ENCODE measurements at places on chromosomes 7 and 10.

GRCh38 chr10:36573246-36573645, 552.2 kb upstream of the ANKRD30A start:
- no peak for DNase-seq

DNA sequence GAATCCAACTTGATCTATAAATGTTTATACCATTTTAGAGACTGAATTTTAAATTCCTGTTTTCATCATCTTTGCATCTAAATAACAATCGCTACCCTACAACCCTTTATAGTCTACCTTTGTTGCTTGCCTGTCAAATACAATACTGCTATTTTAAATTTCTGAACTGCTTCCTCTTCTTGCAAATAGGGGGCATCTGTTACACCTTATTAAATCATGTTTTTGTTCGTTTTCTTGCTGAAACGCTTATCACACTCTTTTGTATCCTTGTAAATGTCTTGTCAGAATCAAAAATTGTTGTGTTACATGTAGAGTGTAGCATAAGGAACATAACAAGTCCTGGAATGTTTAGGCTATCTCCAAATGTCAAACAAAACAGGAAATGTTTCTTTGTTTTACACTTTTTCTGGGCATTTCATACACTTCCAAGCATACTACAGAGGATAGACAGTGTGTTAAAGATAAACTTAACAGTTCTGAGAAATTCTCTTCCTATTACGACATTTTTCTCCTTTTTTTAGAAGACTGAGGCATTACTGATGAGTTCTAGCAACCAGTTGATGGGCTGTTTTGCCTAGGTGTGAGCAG, 281.3 kb downstream of the GPR158 start:
- DNase-seq: no peak

GRCh38 chr10:4018054-4018511, 233.1 kb upstream of the KLF6 start:
- no peak for DNase-seq

GRCh38 chr7:103149808-103150180, 895 bp upstream of the NAPEPLD start:
- DNase-seq: no peak

DNA sequence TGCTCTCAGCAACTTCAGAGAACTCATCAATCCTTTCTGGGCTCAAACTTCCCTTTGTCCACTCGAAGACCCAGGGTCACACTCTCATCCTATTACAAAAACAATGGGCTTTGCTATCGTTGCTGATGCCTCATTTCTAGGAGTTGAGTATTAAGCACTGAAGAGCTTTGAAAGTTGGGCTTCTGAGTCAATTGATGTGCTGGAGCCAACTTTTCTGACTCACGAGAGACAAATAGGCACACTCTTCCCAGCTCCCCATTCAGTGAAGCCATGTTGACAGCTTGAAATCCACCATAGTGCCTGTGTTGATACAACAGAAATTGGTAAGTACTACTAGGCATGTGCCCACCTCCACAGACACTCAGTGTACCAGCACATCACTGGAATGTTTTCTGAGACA, 97.5 kb upstream of the PRSS58 start:
- DNase-seq: no peak

DNA sequence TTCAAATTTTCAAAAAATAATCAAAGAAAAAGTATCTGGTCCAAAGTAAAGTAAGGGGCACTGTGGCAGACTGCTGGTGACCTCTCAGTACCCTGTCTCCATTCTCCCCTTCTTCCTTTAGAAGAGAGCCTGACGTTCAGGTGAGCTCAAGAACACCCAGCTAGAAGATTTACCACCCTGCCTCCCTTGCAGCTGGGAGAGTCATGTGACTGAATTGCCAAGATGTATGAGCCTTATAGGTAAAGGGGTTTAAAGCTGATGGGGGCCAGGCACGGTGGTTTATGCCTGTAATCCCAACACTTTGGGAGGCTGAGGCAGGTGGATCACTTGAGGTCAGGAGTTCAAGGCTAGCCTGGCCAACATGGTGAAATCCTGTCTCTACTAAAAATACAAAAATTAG, 86.3 kb upstream of the NANOS1 start:
- no peak for DNase-seq

DNA sequence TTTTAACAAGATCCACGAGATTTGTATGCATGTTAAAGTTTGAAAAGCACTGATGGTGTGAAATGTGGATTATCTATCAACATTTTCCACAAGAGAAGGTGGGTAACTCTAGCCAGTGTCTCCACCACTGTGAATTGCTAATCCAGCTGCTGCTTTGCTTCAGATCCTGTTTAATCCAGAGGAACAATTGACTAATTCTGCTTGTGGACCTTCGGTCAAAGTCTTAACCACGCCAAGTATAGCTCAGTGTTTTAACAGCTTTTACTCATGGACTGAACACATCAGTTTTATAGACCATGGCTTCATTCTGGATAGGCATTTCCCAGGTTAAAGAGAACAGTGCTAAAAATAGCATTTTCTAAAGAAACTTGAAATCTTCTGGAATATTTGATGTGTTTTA, 23.5 kb downstream of the ADK start:
- DNase-seq: no peak

- DNase-seq: no peak
Observed at GRCh38 chr10:75197906-75198305, 12.7 kb upstream of the VDAC2 start.

GRCh38 chr10:124348801-124349200, 69.9 kb downstream of the OAT start:
- no peak for DNase-seq

GRCh38 chr10:16728266-16728665, 89.0 kb downstream of the RSU1 start:
- no peak for DNase-seq

DNA sequence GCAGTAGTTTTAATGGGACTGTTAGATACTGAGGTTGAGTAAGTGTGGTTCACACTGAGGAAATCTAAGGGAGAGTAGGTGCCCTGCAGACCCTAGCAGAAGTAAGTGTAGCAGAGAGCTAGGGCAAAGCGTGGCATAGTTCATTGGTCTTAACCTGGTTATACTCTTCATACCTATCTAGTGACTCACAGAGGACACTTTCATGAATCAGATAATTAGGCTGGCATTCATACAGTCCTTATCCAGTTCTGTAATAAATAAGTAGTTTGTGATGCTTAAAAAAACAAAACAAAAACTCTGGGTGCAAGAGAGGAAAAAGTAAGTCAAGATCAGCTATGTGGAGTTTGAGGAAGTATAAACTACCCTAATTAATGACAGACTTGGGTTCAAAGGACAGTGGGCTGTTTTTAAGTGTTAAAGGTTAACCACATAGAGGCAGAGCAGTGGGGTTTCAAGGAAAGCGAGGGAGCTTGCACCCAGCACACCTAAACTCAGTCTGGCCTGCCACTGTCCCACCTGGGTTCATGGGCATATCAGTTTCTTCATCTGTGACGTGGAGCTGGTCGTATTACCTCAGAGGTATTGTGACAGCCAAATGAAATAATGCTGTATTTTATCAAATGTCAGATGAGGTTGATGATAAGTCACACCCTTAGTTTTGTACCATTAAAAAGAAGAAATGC, 27.1 kb downstream of the LMTK2 start:
- no peak for DNase-seq

DNA sequence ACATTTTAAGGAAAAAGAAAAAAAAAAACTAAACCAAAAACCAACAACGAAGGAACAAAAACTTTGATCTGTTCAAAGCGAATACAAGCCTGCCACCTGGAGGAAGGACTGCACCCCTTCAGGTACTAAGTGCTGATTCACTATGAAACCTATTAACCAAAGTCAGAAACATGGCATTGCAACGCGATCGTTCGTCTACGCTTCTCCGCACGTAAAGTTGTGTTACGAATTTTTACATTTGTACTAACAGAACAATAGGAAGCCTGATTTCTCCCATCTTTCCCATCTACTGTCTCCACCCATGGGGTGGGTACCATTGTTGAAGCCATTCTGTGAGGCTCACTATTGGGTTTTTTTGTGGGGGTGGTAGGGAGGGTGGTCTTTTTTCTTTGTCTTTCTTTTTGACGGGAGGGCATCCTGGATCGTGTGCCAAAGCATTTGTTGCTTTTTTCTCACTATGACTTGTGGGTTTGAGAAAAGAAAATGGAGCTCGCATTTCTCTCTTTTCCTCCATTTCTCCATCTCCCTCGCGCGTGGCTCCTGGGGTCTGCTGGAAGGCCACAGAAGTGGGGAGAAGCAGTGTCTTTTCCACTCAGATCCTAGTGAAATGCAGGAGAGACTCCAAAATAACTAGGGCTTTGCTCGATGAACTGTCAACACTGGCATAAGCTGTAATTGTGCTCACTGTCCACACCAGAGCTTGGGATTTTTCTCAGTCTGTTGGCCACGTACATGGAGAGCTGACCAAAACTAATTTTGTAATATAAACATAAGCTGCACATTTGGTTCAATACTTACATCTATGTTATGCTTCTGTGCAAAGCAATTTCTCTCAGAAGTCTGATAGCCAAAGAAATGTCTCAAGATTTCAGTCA, 100.9 kb upstream of the YAE1 start:
- no peak for DNase-seq

GRCh38 chr10:129038522-129038921, 428.5 kb upstream of the MGMT start:
- DNase-seq: no peak

DNA sequence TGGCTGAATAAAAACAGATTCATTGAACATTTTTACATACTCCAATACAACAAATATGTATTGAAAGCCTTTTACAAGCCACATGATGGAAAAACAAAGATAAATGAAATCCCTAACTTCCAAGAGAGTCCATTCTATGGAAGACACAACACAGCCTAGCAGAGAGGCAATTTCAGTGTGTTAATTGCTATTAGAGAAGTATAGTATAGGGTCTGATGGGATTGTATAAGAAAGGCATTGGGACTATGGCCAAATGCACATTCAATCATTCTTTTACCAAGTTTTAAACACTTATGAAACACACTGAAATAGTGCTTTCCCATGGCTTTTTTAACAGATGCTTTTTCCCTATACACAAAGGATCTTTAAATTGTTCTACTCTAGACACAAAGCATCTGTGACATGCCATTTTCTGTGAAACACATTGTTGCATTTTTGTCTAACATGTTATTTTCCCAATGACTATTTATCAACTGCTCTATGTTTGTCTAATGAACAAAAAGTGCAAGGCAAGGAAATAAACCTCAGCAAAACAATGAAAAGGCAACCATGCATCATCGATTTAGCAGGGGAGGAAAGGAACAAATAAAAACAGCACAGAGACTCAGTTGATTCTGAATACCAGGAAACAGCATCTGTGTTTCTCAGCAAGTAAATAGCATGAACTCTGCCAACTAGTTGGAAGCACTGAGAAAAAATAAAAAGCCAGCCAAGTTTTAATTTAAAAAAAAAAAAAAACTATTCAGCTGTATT, 42.4 kb upstream of the PHYHIPL start:
- no peak for DNase-seq
